ENCODE measurements at places on chromosomes 2 and 18.

DNA sequence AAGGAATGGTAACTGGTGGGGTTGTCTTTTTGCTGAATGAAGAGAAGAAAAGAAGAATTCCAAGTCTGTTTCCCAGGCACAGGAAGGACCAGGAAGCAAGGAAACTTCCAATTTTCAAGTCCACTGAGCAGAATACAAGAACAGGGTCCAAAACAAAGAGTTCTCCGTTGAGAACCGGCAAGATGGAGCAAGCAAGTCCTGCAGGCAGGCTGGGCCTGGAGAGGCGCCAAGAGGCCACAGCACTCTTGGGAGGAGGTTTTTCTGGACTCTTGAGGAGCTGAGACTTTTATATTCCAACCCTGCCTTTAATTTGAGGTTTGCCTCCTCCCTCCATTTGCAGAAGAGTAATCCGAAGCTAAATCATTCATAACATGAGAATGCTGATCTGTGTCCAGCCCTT is 224.5 kb downstream of the IKZF2 start:
- no peak for DNase-seq

- DNase-seq = no peak
These were observed 65.4 kb upstream of the GLS start for GRCh38 chr2:190815226-190815625.

DNA sequence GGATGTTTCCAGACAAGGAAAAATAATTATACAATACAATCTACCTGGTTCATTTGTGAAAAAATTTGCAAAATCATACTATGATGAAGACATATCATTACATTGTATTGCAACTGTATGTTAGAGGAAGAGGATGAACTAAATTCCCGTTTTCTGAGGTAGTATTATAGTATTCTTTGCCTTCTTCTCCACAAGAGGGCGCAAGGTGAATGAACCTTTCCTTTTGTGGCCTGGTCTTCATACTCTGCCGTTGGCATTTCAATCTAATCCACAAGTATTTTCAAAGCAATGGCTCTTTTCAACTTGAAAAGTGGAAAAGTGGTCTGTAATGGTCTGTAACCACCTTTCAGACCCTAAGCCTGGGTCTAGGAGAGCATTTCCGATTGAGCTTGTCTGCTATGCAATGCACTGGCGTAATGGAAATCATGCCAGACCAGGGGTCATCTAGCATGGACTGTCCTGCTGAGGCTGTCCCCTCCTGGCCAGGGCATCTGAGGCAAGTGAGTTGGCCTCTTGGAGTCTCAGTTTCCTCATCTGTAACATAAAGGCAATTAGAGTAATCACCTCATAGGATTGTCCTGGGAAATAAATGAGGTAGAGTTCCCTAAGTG is 30.8 kb upstream of the ZNF396 start:
- DNase-seq = peak; percentile 85

- no peak for DNase-seq
These were observed 197.9 kb downstream of the DSEL start for GRCh38 chr18:67318651-67319050.

- no peak for DNase-seq
These were observed 940.9 kb downstream of the SLC4A3 start for GRCh38 chr2:220568296-220568695.

DNA sequence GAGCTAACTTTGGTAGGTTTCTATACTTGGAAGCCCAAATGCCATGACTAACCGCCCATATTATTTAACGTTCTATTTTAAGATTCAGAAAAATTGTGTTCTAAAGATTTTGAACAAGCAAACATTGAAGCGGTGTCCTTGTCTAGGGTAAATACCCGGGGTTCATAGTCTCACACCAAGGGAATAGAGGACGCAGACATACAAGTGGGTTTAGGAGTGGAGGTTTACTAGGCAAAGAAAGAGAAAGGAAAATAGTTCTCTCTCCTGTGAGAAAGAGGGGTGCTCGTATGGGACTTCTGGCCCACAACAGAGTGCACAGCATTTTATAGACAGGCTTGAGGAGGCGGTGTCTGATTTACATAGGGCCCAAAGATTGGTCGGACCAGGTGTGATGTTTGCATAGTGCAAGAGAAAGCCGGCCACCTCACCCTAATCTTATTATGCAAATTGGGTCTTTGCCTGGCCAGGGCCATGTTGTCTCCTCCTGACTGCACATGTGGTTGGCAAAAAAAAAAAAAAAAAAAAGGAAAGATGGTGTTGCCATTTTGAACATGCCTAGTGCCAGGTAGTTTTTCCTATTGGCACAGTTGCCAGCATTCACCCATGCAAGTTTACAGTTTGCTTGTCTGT is 1062.6 kb downstream of the LRP1B start:
- DNase-seq = no peak

GRCh38 chr2:198905881-198906612 is 551.7 kb downstream of the SATB2 start:
- DNase-seq = peak; percentile 53

DNA sequence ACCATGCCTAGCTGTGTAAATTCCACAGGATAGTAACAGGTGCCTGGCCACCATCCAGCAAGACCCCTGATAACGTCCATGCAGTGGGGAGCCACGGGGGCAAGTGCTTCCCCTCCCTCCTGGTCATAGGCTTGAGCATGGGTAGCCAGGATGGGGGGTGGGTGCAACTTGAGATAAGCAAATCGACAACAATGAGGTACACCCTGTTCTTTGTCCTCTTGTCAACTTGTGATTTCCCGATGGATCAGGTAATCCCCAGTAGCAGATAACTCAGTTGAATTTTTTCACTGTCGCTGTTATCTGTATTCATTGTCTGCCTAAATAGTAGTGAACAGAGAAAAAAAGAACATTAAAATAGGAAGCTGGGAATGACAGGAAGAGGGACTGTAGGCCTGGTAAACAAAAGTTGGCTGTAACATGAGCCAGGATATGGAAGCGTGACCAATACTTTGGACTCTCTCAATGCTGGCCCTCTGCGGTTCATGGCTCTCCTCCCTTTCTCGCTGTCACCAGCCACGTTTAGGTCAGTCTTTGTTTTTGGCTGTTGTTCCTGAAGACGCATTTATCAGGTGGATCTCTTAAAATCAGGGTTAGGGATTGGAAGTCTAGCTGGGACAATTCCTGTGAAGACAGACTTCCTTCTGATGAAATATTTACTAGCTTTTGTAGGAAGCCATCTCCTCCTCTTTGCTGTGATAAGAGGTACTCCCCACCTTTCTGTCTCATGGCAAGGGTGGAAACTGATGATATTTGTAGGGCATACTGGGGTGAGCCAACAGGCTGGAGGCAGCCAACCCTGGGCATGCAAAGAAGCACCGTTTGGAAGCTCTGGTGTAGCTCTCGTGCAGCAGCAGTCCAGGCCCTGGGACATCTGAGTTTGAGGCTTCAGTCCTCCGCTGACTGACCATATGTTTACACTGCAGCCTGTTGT is 42.4 kb downstream of the TCF7L1 start:
- no peak for DNase-seq

- DNase-seq = no peak
These were observed 79.8 kb downstream of the MGAT5 start for GRCh38 chr2:134333646-134334189.

- DNase-seq = no peak
These were observed 293.0 kb downstream of the LRATD1 start for GRCh38 chr2:14925471-14925870.

- peak; percentile 96 for DNase-seq
These were observed 48.9 kb downstream of the TSN start for GRCh38 chr2:121804340-121804739.

- DNase-seq = no peak
These were observed 72.0 kb downstream of the KCNG2 start for GRCh38 chr18:79869591-79870300.

- DNase-seq = no peak
These were observed 46.3 kb upstream of the CREB1 start for GRCh38 chr2:207483477-207483876.

DNA sequence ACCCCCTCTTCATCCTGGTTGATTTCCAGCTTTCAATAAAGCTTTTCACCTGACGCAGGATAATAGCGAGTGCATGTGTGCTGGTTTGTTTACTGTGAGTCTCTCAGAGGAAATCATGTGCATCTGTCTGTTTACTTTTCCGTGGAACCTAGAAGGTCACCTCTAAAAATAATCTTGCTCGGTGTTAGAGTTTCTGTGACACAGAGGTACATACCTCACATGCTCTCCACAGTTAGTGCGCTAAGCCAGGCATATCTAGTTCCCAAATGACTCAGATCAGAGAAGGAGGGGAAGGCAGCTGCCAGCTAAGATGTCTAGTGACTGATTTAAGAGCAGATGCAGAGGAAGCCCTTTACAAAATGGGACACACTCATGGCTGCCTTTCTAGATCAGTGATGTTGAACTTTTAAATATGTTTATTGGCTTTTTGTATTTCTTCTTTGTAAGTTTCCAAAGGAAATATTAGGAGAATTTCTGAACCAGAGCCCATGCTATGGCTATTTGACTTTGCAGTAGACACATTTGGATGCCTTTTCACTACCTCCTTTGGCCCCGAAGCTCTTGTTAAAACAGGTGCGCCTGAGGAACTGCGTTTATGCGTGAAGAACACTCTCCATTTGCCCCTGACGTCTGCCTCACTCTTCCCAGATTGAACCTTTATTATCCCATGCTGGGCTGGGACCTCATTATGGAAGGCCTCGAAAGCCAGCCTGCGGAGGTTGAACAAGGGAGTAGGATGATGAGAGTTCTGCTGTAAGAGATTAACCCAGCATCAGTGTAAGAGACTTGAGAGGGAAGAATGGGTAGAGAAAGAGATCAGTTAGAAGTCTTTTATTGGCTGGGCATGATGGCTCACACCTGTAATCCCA is 145.6 kb downstream of the FAM161A start:
- peak; percentile 11 for DNase-seq

DNA sequence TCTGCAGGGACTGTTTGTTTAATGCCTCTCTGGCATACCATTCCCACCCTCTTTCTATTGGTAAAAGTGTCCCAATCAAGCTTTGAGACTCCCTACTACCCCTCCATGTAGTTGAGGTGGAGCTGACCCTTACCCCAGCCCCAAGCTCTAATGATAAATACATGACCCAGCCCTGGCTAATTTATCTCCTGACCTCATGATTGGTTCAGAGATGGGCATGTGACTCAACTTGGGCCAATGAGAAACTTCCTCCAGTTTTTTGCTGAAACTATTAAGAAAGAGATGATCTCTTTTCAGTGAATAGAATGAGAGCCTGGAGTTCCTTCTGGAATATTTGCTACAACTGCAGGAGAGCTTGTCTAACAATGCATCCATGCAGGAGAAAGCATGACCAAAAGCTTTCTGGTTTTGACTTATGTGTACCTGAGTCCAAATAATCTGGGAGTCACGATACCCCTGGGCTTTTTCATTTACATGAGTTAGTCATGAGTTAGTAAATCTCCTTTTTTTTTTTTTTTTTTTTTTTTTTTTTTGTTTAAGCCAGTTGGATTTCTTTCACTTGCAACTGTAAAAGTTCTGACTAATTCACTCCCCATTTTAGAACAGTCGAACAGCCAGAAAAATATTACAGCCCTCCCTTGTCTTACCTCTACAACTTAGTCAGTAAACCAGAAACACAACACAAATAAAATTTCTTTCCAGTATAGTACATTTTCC is 66.5 kb upstream of the TLK1 start:
- no peak for DNase-seq

DNA sequence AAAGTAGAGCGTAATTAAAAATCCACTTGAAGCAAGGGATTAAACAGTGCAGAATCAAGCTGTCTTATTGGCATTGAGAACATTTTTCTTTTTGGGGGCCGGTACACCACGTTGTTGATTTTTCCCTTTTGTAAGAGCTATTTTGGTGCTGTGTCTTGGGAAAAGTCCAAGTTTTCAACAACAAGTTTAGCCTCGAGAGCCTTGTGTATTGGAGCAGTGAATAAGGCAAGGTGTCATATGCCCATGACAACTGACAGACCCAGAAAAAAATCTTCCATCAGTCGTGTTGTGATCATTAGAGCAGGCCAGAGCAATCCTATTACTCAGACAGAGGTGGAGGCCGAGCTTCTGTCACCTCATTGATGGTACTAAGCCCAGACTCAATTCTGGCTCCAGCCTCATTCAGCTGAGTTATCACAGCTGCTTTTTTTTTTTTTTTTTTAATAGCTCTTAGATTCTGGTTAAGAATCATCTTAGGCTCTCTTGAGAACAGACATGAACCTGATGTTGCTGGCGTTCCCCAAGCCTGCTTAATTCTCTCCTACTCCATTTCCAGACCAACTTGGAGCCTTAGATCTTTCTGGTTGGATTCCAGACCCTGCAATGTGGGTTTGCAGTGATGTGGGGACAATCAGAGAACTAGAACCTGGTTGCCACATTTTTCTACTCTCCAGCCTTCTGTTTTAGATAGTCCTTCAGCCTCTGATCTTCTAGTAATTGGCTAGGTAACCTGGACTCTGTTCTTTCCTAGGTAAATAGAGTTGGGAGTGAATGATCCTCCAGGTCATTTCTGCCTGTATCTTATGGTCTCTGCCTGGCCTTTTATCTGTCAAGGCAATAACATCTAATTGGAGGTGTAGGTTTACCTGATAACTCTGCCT is 43.1 kb downstream of the MOGAT1 start:
- no peak for DNase-seq

- no peak for DNase-seq
These were observed 9.0 kb downstream of the B4GALT6 start for GRCh38 chr18:31675404-31675803.

DNA sequence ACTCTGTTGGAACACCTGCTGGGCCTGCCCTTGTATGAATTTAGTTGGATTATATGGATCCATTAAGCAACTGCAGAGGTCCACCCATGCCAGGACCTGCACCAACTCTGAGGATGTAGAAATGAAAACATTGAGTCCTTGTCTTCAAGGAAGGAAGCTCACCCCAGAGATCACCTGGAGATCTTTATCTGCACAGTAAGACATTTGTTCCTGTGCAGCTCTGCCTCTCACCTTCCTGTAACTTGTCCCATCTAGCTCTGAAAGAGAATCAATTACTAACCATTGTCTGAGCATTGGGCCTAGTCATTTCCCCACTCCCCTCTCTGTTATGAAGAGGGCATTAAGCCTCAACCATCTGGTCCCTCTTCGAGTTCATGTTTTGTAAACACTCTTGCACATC is 105.2 kb upstream of the YWHAQ start:
- no peak for DNase-seq

DNA sequence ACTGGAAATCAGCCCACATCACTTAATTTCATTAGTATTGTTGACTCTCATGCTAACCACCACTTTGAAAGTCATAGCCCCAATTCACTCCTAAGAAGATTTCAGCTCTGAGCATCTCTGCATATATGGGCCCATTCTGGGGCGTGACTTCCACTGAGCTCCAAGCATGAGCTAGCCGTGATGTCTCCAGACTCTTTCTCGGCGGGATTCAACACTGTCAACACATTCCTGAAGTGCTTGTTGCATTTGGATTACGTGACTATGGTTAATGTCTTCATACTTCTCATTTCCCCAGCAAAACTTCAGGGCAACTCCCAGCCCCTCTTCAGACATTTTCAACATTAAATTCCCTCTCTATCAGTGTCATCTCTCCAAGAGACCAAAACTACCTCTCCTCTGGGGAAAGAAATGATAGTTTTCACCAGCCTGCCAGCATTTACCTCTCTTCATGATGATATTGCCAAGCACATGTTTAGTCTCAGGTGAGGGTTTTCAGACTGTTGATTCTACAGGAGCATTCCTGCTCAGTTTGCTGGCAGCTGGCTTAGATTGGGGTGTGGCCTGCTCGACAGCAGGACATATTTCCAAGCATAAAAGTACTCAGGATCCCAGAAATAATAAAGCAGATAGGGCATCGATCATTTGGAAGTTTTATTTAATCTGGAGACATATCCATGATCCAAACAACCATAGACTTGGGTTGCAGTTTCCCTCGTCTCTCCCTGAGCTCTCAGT is 81.7 kb downstream of the FEZ2 start:
- DNase-seq = no peak

- no peak for DNase-seq
These were observed 70.3 kb downstream of the LNPK start for GRCh38 chr2:175931805-175932204.

Data from OCI-M1 (cell line).